ENCODE measurements at places on chromosomes 12 and 14.

GRCh38 chr12:94875525-94875924 lies 128.0 kb downstream of the NDUFA12 start:
- DNase-seq: no peak

- peak; percentile 48 for DNase-seq
Measured at GRCh38 chr12:116718655-116719454, 19.0 kb downstream of the SPRING1 start.

- no peak for DNase-seq
Measured at GRCh38 chr14:24067133-24068082, 4.0 kb upstream of the CPNE6 start.

DNA sequence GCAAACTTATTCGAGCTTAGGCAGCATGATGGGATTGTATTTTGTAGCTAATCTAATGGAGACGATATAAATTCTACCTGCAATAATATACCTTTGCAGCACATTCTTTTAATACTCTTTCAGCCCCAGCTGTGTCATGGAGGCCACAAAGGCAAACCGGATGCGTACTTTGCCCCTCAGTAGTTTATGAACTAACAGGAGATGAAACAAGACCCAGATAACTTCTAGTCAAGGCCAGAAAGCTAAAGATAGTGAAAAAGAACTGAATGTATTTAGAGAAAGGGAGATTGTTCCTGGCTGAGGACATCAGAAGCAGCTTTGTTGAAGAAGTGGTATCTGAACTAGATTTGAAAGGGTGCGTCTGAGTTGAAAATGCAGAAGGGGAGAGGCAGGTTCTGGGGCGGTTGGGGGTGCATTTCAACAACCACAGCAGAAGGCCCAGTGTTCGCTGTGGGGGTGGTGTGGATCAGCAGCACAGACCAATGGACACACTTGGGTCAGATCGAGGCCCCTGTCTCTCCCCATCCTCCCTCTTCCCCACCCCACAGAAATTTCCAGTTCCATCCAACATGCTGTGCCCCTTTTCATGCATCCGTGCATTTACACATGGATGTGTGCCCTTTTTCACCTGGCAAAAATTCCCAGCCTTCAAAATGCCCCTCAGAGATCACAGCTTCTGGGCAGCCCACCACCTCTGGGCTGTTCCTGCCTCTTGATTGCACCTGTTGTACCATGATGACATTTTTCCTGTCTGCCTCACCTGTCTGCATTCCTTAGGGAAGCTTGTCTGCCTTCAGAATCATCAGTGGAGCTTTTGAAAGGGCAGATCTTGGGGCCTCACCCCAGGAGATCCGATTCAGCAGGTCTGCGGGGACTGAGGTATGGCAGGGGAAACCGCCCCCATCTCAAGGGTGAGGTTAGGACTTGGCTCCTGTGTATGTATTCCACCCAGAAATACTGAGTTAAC lies 2.2 kb downstream of the ZNF839 start:
- DNase-seq: no peak

DNA sequence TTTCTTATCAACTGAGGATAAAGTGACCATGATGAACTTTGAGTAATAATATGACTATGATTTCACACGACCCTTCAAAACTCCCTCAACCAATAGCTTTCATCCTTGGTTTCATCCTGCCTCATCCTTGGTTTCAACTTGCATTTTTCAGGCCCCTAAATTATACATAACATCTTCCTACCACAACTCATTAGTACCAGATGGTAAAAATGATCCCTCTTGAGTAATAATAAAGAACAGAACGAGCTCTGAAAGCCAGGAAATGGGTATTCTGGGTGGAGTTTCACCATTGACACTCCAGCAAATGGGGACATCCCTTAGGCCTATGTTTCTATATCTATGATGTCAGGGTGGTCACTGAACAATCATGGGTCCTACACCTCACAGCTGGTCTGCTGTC lies 72.1 kb upstream of the LMNTD1 start:
- DNase-seq: no peak

- peak; percentile 95 for DNase-seq
Measured at GRCh38 chr12:65948320-65949008, 124.2 kb downstream of the HMGA2 start.

GRCh38 chr14:35682802-35683201 lies 126.3 kb downstream of the RALGAPA1 start:
- DNase-seq: no peak

DNA sequence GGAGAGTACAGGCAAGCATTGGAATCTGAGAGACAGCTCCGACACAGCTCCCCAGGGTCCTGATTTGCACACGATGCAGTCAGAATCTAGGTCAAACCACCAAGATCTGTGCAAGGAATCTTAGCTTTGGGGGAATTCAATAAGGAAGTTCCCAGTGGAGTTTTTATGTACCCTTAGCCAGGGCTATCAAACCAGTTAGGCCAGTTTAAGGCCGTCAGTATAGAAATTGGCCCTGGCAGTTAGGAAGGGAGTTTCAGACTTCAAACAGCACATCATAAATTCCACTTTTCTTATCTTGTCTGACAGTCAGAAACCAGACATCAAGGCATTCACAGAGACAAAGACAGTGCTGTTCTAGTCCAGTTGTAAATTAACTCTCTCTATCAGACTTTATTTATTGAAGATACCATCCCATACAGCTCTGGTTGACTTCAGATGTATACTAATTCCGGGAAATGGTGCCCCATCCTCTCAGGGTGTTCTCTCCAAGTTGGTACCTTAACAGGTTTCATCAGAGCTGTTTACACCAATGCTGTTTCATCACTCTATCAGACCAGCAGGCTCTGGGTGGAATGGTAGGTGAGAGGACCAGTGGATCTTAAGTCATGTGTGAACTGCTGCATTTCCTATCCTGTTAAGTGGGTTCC lies 157.5 kb upstream of the ATF7IP start:
- no peak for DNase-seq

DNA sequence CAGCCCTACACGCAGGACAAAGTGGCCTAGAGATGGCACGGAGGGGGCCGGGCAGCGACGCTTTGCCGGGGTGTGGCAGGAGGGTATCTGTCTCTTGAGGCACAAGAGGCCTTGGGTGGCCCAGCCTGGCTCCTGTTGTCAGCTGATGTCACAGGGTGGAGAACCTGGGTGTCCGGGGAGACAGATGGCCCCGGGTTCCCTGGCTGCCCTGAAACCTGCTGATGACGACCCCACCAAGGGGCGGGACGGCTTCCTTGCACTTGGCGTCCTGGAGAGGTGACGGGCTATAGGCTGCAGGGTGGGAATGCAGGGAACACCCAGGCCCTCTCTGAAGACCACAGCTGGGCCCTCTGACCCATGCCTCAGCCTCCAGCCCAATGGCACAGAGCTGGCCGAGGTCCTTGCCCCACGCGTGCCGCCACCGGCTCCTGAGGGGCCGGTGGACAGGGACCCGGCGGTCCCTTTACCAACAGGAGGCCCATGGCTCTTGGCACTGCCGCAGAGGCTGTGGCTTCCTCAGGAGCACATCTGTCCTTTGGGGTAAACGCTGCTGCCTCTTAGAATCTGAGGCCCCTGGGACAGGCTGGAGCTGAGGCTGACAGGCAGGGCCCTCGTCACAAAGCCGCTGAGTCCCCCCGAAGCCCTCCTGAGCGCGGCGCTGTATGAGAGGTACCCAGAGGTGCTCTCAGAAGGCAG lies 16.4 kb downstream of the TRMT61A start:
- DNase-seq: no peak

Measured in foreskin fibroblast (primary cell).